ENCODE measurements at places on chromosomes 2 and 18.

DNA sequence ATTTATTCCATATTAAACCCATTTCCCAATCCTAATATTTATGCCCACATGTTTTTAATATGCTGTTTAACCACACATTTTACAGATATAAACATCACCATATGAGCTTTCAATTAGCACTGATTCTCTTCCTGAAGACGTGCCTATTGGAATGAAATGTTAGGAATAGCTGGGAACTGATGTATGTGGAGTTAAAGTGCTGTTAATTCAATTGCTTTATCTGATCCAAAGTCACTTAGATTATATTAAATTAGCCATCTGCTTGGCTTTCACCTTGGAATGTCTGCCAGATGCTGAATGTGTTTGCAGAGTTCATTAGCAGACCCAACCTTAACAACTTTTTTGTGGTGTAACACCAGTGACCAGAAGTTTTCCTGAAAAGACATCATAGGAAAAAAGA, 942.9 kb upstream of the KLHL29 start:
- DNase-seq = no peak

GRCh38 chr2:105773568-105773967, 28.9 kb downstream of the NCK2 start:
- DNase-seq = no peak

- no peak for DNase-seq
These were observed 112.2 kb downstream of the MAP4K4 start for GRCh38 chr2:101809698-101810097.

- no peak for DNase-seq
These were observed 15.0 kb upstream of the KCNG2 start for GRCh38 chr18:79782566-79783308.

GRCh38 chr18:49031511-49032188, 80.9 kb upstream of the SMAD7 start:
- DNase-seq = peak; percentile 77

GRCh38 chr2:177496921-177497320, 104.3 kb downstream of the AGPS start:
- DNase-seq = no peak

- peak; percentile 73 for DNase-seq
These were observed 22.9 kb upstream of the DARS1 start for GRCh38 chr2:136008205-136008865.

GRCh38 chr18:6997808-6998207, 119.8 kb downstream of the LAMA1 start:
- DNase-seq = no peak

- DNase-seq = no peak
These were observed 256.3 kb downstream of the CCDC178 start for GRCh38 chr18:33184175-33184574.

DNA sequence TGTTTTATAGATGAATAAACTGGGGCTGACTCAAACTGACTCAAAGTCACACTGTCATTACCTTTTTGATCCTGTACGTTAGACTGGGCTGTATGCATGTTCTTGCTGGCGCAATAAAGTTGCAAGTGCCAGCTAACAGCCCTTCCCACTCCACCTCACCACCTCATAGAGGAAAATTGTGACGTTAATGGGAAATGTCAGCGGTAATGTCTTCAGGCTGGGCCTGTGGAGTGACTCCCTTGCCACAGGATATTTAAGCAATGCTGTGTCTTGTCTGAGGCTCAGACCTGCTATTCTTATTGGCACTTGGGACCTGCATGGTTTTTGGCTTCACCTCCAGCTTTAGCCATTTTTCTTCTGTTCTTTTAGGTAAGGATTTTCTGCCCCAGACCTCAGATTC, 25.2 kb upstream of the CASP10 start:
- DNase-seq = peak; percentile 36

GRCh38 chr2:156944871-156945270, 312.6 kb upstream of the GALNT5 start:
- DNase-seq = no peak

DNA sequence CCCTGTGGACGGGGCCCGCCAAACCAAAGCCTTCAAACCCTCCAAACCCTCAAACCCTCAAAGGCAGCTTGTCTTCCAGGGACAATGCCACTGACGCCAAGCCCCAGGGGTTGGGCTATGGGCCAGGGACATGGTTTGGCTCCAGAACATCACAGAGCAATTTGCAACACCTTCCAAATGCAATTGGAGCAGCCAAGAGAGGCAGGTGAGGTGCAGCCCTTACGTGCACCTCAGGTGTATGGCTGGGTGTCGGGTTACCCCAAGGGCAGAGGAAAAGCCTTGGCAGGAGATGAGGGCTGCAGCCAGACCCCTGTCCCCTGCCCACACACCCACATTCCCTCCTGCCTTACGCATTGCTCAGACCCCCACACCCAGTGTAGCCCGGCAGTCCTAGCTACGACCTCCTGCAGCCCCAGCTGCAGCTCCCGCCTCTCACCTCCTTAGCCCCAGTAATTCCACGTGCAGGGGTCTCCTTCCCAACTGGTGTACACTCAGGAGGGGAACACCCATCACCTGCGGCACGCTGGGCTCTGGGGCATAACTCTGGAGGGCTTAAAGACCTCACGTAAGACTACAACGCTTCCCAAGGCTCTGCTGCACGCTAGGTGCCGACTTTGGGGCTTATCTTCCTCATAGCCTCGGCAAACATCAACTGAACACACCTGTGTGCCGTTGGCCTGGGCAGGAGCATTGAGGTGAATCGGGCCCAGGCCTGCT, 88.7 kb downstream of the TFCP2L1 start:
- DNase-seq = no peak

DNA sequence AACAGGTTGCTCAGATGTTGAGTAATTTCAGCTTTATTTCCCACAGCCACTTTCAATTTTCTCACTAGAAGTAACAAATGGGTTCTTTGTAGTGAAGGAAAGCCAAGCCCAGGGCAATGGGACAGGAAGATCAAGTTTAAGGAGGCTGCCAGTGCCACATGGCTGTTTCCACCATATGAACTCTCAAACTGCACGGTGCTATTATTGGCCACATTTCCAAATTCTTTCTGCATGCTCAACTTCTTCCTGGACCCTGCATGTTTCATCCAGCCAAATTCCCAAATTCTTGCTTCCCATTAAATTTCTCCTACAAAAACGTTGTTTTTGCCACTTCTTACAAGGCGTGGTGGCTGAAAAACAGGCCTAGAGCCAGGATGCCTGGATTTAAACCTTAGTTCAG, 193.3 kb upstream of the SPHKAP start:
- no peak for DNase-seq

DNA sequence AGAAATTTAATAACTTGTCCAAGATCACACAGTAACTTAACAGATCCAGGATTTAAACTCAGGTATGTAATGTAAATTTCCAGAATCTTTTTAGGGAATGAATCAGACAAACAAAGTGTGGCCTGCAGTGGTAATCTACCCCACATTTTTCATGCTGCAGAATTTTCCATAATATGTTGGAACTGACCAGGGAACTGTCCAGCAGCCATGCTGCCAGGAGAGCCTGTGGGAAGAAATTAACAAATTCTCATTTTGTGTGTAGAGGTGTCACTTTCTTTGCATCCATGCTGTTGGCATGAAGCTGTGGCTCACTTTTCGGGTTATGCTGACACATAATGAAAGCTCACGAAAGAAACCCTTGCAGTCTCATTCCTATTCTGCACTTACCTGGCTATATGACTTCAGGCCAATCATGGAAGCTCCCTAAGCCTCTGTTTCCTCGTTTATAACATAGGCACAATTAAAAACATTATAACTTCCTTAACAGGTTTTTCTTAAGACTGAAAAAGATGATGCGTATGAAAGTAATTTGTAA, 54.7 kb downstream of the CDKL4 start:
- DNase-seq = no peak

GRCh38 chr2:215654148-215654819, 218.4 kb upstream of the FN1 start:
- no peak for DNase-seq

DNA sequence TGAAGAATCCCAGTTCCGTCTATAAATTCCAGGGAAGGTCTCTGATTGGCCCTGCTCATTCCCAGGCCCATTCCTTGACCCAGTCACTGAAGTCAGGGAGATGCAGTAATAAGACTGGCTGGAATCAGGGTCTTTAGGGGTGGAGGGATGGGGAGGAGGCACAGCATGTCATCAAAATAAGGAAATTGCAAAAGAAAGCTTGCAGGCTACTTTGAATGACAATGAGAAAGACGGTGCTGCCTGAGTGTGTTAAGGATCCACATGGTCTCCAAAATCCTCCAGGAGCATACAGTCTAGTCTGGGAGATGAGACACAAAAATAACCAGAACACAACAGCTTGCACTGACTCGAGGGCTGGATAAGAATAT, 2.0 kb upstream of the DES start:
- DNase-seq = no peak

DNA sequence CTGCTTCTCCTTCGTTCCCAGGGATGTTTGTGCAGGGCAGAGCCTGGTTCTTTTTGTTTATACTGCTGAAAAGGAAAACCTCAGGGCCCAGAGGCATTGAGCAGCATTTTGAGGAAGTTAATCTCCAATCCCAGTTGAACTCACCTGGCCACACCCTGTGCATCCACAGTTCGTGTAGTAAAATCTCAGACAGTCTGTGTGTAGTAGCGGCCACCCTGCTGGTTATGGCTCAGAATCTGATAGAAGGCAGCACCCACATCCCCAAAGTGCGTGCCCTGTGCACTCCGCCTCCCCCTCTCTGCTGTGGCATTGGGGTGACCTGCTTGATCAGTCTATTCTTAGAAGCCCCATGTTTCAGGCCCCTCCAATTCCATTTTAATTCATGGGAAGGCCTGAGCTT, 10.9 kb downstream of the TRIB2 start:
- DNase-seq = no peak

GRCh38 chr2:72057308-72057707, 90.4 kb downstream of the CYP26B1 start:
- no peak for DNase-seq

GRCh38 chr2:57842531-57842930, 204.1 kb upstream of the VRK2 start:
- no peak for DNase-seq

DNA sequence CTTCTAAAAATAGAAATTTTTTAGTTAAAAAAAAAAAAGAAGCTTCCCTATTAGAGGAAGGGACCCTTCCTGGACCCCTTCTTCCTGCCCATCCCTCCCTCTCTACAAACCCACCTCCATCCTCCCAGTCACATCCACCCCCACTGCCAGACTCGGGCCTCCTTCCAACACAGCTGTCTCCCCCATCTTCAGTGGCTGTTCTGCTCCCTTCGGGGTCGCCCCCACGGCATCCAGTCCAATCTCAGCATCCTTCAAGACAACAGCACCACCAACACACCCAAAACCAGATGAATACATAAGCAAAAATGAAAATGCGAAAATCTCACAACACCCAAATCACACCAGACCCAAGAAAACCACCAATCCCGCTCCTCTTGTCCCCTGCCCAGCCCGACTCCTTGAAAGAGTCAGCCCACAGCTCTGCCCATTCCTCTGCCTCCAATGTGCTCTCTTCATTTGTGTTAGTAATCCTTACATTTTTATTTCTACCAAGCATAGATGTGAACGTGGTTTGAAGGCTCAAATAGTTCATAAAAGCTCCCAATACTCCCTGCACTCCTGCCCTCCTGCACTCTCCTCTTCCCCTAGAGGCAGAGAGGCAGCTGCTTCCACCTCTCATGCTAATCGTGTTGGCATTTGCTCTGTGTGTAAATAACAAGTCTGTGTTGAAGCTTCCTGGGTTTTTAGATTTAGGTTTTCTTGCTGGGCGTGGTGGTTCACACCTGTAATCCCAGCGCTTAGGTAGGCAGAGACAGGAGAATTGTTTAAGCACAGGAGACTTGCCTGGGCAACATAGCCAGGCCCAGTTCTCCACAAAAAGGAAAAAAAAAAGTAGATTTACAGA, 37.0 kb downstream of the MAL start:
- DNase-seq = no peak

GRCh38 chr2:233080836-233081229, 20.7 kb downstream of the INPP5D start:
- DNase-seq = no peak

GRCh38 chr2:100891906-100892642, 72.1 kb downstream of the NPAS2 start:
- no peak for DNase-seq

DNA sequence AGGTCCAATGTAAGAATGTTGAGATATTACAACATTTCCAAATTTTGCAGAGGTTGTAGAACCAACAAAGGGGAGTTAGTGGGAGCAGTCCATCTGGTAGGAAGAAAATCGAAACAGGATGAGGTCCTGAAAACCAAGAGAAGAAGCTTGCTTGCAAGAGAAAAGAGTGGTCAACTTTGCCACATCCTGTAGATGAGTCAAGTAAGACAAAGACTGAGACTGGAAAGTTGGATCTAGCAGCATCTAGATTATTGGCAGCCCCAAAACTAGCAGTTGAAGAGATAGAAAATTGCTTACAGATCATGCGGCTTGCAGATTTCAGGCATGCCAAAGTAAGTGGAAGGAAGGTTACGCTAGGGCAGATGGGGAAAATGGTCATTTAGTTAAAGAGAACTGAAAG, 378.9 kb downstream of the GRB14 start:
- DNase-seq = no peak

- DNase-seq = no peak
These were observed 84.2 kb downstream of the ACKR3 start for GRCh38 chr2:236653863-236654262.

DNA sequence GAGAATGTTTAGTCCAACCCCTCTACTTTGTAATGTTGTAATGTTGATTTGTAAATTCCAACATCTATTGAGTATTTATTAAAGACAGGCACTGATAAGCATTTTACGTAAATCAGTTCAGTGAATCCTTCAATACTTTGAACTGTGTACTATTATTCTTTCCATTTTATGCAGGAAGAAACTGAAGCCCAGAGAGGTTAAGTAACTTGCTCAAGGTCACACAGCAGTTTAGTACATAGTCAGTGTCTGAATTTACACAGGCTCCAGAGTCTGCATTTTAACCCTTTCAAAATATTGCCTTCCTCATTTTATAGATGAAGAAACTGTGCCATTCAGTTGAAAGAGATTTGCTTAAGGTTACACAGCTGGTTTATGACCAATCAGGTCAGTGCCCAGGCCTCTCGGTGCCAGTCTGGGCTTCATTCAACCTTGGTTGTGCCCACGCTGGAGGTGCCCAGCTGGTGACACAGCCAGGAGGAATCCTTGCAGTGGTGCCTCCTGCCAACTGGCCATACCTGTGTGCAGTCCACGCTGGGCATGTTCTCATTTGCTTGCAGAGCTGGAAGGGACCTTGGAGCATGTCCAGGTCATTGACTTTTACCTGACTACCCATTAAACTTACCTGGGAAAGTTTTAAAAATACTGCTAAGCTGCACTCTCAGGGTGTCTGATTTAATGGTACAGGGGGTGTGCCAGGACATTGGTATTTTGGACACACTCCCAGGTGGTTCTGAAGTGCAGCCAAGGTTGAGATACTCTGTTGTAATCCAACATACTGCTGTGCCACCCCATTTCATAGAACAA, 74.3 kb upstream of the CYRIA start:
- no peak for DNase-seq

DNA sequence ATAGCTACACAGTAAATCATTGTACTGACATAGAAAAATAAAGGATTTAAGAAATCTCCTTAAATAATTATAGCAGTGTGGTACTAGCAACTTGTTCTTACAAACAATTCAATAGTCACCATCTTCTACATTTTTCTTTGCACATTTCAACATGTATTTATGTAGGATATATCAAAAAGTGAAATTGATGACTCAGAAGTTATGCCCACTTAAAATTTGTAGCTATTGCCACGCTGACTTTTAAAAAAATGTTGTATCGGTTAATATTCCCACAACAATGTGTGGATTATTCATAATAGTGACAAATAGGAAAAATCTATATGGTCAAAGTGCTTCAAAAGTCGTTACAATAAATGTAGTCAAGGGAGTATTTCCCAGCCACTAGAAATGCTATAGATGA, 6.7 kb downstream of the TGFA start:
- DNase-seq = no peak

- DNase-seq = no peak
These were observed 31.0 kb downstream of the TSPYL6 start for GRCh38 chr2:54224997-54225396.

All from activated naive CD4-positive, alpha-beta T cell treated with anti-CD3 and anti-CD28 coated beads for 36 hours (primary cell).